ENCODE measurements at places on chromosomes 1 and 21.

- no peak for DNase-seq
Observed at GRCh38 chr1:166811691-166812090, 27.6 kb upstream of the POGK start.

GRCh38 chr1:38127428-38127827, 80.8 kb upstream of the POU3F1 start:
- no peak for DNase-seq

DNA sequence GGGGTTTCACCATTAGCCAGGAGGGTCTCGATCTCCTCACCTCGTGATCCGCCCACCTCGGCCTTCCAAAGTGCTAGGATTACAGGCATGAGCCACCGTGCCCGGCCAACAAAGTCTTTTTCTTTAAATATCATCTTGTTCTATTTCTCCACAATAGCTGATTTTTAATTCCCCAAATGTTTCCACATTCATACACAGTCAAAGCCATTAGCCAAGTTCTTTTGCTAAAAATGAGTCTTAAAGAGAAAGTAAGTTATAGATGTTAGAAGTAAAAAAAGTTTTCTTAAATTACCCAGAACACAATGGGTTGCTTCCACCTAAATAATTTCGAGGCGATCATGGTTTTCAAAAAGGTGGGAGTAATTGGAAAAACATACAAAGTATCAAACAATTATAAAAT, 30.6 kb downstream of the C2CD2 start:
- no peak for DNase-seq

- no peak for DNase-seq
Observed at GRCh38 chr1:60229821-60230220, 156.3 kb upstream of the C1orf87 start.

- no peak for DNase-seq
Observed at GRCh38 chr1:84780000-84780716, 89.9 kb upstream of the SSX2IP start.

DNA sequence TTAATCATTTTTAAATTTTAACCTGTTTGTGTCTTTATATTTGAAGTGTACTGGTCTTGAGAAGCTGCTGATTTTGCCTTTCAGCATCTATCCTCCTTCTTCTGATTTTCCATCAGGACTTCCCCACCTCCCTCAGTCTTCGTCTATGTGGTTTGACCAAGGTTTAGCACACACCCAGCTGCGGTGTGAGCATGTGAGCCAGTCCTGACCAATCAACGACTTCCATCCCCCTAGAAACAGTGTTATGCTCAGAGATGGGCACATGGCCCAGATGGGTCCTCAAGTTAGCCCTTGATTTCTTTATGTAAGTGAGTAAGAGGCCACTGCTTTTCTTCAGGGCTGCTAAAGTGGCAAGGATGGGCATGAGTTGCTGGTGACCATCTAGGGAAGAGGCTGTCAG, 190.8 kb downstream of the MATN1 start:
- no peak for DNase-seq

DNA sequence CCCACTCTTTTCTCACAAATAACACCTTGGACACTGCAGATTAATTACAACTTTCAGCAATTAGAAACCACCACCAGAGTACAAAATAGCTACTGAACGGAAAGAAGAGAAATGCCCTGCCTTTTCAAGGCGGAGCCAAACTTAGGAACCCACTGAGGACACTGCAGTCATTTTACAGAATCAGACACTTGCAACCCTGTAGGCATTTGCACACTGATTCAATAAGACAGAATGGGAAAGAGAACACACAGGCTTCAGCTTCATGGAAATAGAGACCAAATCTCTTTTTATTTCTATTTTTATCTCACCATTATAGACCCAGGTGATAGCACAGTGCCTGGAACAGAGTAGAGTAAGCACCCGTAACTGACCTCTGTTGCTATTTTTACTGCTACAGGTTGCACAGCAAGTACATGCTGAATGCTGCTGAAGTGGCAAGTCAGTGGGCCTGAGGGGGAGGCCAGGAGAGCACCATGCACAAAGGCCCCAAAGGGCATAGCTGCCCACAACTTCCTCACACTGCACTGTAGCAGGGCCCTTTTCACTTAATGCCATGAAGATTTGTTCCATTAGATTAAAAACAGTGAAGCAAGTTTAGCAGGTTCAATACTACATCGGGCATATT, 50.7 kb upstream of the EDARADD start:
- no peak for DNase-seq

GRCh38 chr21:38567335-38567969, 69.2 kb upstream of the ERG start:
- DNase-seq = no peak

- DNase-seq = no peak
Observed at GRCh38 chr1:162549001-162549400, 12.5 kb upstream of the UAP1 start.

GRCh38 chr1:14970115-14970798, 183.3 kb upstream of the TMEM51 start:
- DNase-seq = no peak

GRCh38 chr1:80779275-80779674, 1021.5 kb upstream of the ADGRL2 start:
- DNase-seq = no peak

GRCh38 chr1:210250665-210250997, 18.0 kb downstream of the SERTAD4 start:
- DNase-seq = no peak

DNA sequence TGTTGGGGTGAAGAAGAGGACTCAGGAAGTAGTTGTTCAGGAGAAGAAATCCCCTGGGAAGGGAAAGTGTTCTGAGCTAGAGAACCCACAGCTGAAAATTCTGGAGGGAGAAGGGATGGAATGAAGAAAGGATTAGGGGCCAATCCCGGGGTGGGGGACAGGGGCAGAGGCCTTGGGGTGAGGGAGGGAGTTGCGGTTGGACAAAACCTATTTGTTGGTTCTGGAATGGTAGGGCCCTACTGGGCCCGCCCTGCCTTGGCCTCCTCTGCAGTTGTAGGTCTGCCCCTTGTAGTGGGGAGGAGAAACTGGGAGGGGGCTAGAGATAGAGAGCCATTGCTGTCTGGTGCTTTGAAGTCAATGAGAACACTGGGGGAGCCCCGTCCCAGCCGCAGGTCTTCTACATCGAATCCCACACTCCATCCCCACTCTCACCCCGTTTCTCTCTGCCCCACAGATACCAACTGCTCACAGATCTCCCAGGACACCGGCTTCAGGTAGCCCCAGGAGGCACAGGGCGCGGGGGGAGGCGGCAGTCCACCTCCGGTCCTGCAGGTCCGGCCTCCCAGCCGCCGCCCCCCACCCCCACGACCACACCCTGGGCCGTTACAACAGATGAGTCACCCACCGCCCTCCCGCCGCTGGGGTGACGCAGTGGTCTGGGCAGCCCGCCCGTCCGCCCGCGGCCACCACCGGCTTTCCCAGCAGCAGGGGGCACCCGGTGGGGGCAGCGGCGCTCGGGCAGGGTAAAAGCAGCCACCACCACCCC, 1.1 kb downstream of the TAGLN2 start:
- peak; percentile 36 for DNase-seq

GRCh38 chr1:228309326-228310067, 97.1 kb downstream of the TRIM11 start:
- no peak for DNase-seq

- DNase-seq = no peak
Observed at GRCh38 chr1:210291786-210292230, 36.9 kb upstream of the HHAT start.

GRCh38 chr1:110235181-110235833, 25.2 kb downstream of the KCNC4 start:
- DNase-seq = no peak

GRCh38 chr1:59276439-59276851, 20.4 kb upstream of the FGGY start:
- no peak for DNase-seq

DNA sequence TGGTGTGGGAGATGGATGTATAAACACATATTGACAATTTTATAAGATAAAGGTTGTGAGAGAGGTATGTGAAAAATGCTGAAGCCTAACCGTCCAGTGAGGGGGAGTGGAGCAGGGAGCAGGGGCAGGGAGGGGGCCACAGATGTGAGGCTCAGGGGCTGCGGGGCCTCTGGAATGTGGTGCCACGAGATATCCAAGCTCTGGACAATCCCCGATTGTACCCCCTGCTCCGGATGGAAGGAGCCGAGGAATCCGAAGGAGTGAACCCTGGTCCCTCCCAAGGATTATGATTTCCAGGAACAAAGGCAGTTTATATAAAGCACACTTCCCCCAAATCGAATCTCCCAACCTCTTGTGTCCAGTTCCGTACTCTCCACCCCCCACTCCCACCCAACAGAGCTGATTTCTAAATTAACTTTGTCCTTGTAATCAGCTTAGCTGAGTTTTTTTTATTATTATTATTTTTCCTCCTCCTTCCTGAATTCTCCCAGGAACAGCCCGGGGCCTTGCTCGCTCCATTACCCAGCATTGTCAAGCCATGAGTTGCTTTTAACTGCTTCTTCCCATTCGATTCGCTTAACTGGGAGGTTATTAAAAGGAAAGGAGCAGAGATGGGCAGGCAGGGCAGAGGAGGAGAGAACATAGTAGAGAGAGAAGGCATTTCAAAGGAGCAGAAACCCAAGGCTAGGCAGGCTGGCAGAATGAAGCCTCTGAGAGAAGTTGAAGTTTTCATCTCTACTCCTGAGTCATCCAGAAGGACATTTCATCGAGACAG, 9.4 kb downstream of the KIRREL1 start:
- DNase-seq = no peak
